ENCODE measurements at places on chromosomes 5 and 9. TPM values are rescaled to one million over a fixed set of nuclear protein-coding genes. Genes with fewer than 3 reads are reported as not detected.

DNA sequence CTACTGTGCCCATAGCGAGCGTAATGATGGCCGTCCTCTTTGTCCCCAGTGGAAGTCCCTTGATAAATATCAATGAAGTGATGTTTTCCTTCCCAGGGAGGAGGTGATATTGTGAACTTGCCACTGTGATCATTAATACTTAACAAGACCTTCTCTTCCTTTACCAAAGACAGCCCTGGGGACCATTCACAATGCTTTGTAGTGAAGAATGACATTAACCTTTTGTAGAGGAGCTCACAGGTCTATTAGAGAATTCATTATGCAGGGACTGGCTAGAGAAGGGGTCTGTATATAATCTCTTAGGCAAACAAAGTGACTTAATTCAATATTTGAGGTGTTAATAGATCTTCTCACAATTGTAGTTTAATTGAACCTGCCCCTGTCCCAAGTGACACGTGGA lies 452.9 kb upstream of the DMAC1 start:
- no peak for DNase-seq

DNA sequence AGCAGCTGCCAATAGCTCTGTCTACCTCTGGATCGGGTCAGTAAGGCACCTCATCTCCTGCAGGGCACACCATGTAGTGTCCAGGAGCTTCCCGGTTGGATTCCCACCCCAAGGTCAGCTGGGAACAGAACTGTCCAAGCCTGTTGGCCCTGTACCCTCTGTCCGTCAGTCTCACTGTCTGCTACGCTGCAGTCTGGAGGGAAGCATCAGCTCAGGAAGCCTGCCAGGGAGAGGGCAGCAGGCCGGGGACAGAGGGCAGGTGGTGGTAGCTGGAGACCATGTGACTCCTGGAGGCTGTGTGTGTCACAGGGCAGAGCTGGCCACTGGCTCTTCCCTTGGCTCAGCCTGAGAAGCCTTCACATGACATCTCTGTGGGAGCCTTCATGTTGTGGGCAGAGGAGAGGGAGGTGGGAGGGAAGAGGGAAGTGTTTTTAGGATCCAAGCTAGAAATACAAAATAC lies 134.5 kb downstream of the SEC61B start:
- no peak for DNase-seq

Gene C1QTNF3
- 7.6 TPM for total RNA-seq

- DNase-seq: no peak
Observed at GRCh38 chr5:56359809-56360685, 126.9 kb upstream of the ANKRD55 start.

DNA sequence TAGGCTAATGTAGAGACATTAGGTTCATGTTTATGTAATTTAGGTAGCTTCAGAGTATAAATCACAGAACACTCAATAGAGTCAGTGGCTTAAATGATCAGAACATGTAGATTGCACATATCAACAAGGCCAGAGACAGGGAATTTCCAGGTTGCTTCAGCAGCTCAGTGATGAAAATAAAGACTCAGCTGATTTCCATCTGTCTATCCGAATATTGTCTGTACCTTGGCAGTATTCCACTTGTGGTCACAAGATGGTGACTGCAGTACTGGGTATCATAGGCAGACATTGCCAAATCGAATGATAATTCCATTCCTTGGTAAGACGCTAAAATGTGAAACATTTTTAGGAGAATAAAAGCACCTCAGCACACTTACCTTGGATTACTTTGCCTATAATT lies 702.2 kb downstream of the MAT2B start:
- DNase-seq: no peak

DNA sequence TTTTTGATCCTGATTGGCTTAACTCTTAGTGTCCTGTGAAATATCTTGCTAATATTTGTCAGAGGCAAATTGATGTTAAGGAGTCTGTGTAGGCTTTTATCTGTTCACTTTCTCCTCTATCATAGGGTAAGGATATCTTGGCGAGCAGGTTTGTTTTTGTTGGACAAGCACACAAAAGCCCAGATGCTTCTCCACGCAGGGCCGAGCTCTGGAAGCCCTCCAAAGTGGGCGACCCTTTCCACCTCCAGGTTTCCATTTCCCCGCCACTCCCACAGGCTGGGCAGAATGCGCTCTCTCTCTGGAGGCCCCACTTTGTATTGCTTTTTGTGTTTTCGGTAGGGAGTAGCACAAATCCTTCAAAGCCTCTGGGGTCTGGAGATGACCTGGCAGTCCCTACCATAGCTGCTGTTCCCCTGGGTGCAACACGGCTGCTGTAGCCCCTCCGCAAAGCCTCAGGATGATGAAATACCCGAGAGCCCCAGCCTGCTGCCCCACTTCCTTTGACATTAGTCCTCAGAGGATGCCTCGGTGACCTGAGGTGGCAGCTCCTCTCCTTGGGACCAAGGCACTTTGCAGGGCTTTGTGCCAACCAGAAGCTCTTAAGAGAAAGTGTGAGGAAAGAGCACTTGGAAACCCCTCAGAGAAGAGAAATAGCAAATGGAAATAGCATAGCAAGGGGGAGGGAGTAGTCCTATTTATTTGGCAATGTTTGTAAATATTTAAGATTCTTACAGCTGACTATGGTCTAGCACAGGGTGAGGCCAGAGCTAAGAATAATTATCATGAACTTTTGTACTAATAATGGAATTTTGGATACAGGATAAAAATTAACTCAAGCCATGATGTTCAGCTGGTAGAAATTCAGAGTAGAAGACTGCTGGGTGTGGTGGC lies 122.8 kb downstream of the ARHGEF28 start:
- peak; percentile 26 for DNase-seq

Gene ZFAND5
- 58.7 TPM for total RNA-seq

DNA sequence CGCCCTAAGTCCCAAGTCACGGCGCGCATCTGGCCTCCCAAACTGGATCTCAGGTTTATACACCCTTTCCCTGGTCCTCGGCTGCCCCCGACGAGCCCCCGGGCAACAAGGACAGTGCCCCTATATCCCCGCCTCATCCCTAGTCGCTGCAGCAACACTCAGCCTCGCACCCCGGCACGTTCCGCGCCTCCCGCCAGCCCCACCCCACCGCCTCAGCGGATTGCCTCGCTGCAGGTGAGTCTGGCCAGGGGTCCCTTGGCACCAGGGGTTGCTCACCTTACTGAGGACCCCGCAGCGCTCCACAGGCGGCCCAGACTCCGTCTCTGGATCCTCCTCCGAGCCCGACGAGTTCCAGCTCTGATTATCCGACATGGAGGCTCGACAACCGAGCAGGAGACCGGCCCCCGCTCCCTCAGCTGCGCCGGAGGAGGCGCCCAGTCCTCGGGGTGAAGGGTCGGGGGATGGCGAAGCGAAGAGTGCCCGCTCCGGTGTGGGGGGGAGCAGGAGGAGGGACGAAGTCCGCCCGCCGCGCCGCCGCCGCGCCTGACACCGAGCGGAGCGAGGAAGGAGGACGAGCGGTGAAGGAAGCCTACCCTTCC lies 494 bp downstream of the CERT1 start:
- DNase-seq: no peak

Gene PCDHGC4
- 7.6 TPM for total RNA-seq

- DNase-seq: no peak
Observed at GRCh38 chr5:36523926-36524325, 82.5 kb upstream of the SLC1A3 start.

GRCh38 chr9:33140401-33141360 lies 26.5 kb downstream of the B4GALT1 start:
- DNase-seq: no peak

GRCh38 chr5:84642795-84643194 lies 258.1 kb upstream of the EDIL3 start:
- no peak for DNase-seq

Gene SUSD3
- total RNA-seq: 9.3 TPM

- no peak for DNase-seq
Observed at GRCh38 chr5:59562756-59563389, 330.7 kb downstream of the PDE4D start.

GRCh38 chr9:26375448-26375847 lies 517.2 kb downstream of the CAAP1 start:
- no peak for DNase-seq

DNA sequence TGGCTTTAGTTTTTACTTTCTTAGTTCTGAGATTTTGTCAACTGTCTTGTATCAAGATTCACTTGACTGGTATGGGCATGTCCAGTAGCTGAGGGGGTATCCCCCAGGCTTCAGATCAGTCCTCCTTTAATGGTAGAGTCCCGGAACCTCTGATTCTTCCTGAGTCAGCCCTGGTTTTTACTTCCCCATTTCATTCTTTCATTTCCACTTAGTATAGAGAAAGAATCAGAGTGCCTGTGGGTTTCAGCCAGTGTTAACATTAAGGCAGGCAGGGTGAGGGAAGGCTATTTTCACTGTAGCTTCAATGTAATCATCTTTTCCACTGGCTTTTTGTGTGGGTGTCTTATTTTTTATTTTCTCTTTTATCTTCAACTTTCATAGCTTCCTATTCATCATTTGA lies 8.3 kb upstream of the COMMD10 start:
- DNase-seq: no peak

Gene FOXD4L5
- total RNA-seq: not detected

Gene BTF3
- 690 TPM for total RNA-seq

Gene MAMDC2
- 161 TPM for total RNA-seq

GRCh38 chr5:122999947-123000563 lies 36.5 kb downstream of the PPIC start:
- no peak for DNase-seq

GRCh38 chr5:157219491-157220271 lies 39.0 kb downstream of the ITK start:
- DNase-seq: no peak

- DNase-seq: peak; percentile 92
Observed at GRCh38 chr9:134641173-134641989, at the start of gene COL5A1. Gene COL5A1, plus strand, starts transcription at chr9:134641803. Its CDS starts 385 bp downstream, at chr9:134642188.

Gene SHOC1
- total RNA-seq: 1.0 TPM

GRCh38 chr5:174625591-174626350 lies 98.6 kb upstream of the MSX2 start:
- no peak for DNase-seq

DNA sequence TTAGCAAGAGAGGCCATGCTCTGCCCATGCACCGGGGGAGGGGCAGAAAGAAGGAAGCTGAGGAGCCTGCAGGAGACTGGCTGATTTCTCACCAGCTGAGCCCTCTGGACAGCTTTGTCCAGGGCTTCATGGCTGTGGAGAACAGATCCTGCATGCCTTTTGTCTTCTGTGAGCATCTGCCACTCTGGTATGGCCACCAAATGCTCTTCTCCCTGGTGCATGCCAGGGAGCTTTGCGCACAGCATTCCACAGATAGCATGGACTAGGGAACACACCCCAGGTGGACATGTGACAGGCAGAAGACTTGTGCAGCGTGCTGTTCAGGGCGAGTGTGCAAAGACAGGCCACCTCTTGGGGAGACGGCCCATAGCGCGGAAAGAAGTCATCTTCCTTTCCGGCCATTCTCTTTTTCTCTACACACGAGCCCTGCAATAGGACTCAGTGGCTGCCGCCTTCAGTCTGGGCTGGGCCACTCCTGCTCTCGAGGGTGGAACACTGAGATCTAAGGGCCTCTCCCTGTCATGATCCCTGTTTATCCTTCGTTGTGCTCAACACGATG lies 56.7 kb downstream of the GADD45G start:
- DNase-seq: no peak

Gene PCDHB13
- 7.1 TPM for total RNA-seq

Gene HTR1A
- not detected for total RNA-seq

- no peak for DNase-seq
Observed at GRCh38 chr9:28234133-28234893, 661.0 kb upstream of the C9orf72 start.

Gene PCA3
- total RNA-seq: 0.43 TPM

GRCh38 chr5:131926168-131926567 lies 19.3 kb downstream of the MEIKIN start:
- DNase-seq: no peak

GRCh38 chr5:6376974-6377520 lies 1.3 kb downstream of the MED10 start:
- no peak for DNase-seq

DNA sequence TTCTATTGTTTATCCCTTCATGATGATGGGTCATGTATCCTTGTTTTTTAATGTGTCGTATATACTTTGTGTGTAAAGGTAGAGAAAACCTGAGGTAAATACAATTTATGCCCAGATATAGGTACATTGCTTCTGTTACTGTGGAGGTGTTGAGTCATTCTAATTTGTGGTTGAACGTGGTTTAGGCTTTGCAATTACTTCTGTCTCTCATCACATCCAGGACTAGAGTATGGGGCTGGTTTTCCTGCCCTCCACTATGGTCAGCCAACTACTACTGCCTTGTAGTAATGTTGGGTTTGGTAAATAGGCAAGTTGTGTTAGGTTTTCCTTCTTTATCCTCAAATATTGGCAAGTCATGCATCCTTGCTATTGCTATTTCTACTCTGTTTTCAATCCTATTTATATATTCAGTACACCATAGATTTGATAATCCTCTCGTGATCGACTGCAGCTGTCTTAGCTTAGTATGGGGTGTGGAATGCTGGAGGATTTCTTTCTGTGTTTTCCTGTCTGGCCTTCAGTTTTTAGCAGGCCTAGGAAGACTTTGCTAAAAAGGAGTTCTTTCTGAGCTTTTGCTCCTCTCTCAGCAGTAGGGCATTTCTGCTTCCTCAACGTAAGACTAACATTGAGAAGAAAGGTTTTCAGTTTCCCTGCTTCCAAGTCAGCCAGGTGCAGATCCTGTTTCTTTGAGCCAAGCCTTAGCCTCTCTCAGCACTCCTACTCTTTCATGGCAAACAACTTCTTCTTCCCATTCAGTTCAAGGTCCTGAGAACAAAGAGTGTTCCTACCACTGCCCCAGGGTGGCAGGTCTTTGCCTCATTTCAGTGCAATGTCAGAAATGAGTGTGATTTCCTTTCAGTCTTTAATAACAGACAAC lies 844.4 kb upstream of the CDH18 start:
- DNase-seq: no peak

DNA sequence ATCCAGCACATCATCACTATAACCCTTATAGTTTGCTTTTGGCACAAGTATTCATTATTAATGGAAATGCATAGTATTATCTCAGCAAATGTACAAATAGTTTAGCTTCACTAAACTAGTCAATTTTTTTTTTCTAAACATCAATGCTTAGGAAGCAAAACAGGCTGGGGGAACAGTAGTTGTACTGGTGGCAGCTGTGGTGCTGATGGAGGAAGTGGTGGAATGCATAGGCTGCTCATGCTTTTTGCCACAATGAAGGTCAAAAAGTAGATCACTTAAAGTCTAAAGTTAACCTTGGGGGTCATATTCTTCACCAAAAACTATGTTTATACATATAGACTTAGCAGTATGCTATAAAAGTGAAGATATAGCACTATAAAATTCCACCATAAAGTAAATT lies 36.3 kb upstream of the CDKN2B start:
- DNase-seq: no peak

- DNase-seq: no peak
Observed at GRCh38 chr5:80714570-80715298, 60.0 kb upstream of the DHFR start.

Gene LIX1
- total RNA-seq: 3.9 TPM

Measured in uterus (tissue), 4 donors.